Cardiac fibroblast (primary cell): ENCODE measurements at places on chromosomes 13 and 19.

DNA sequence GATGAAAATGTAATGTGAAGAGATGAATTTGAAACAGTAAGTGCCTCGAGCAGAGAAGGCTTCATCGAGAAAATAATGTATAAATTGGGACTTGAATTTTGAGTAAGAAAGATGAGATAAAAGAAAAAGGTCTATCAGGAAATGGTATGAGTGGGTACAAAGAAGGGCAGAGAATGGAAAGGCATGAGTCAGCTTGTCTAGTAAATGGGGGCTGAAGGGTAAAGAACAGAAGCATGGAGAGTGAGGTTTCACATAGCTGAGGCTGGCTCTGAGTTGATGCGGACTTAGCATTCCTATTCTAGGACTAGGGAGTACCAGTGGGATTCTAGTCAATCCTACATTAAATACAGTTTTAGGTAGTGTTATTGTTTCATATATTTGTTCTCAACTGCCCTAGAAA is 85.8 kb downstream of the ZC3H13 start:
- no peak for DNase-seq

DNA sequence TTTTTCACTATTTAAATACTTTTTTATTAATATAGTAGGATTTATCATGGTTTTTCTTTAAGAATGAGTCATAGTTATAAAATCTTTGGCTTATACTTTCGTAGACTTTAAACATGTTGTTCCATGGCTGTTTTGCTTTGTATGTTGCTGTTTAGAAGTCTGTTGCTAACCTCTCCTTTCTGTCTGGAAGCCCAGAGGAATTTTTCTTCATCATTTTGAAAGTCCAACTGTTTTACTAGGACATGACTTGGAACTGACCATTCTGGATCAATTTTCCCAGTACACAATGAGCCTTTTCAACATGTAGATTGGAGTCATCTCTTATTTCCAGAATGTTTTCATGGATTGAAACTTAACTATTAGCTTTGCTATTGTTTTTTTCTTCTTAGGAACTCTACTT is 7.9 kb downstream of the CAB39L start:
- DNase-seq = peak; percentile 38

GRCh38 chr19:39839678-39840327 is 5.8 kb upstream of the DYRK1B start:
- DNase-seq = no peak

DNA sequence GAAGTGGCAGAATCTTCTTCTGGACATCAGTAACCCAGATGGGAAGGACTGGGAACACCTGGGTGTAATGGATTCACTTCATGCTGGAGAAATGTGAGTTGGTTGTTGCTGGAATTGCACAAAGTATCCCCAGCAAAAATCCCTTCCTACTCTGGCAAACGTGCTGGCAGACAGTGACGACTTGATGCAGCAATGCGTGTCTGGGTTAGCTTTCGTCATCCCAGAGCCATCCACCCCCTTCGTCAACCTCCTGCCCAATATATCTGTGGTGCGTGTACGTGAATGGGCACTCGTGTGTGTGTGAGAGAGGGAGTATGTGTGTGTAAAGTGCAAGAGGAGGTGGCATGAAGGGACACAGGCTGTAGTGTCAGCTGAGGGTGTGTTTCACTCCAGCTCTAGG is 70.9 kb downstream of the TM9SF2 start:
- DNase-seq = peak; percentile 32
